A549 treated with DMSO at 1 μM for 4 hours (cell line): ENCODE measurements at places on chromosomes 2 and 18. TPM values are rescaled to one million over a fixed set of nuclear protein-coding genes. Genes with fewer than 3 reads are reported as not detected.

Gene MAPRE3
- total RNA-seq: 12.2 to 14.1 TPM (median 12.4 TPM) in 5 replicates

Gene ANKRD30B
- total RNA-seq: not detected in 5 replicates

Gene IL1A
- 0.05 to 0.47 TPM (median 0.11 TPM) in 5 replicates for total RNA-seq

Gene SULT1C4
- not detected in 5 replicates for total RNA-seq

Gene ZC3H15
- total RNA-seq: 85.3 to 95.7 TPM (median 93.7 TPM) in 5 replicates

Gene WDR33
- 18.7 to 31.5 TPM (median 28.3 TPM) in 5 replicates for total RNA-seq

Gene BOK
- total RNA-seq: 22.6 to 33.2 TPM (median 30.6 TPM) in 5 replicates

Gene TBR1
- 0.01 to 0.11 TPM (median 0.08 TPM) in 3 of 5 replicates, not detected in the others for total RNA-seq

Gene UBR3
- 9.4 to 14.0 TPM (median 11.8 TPM) in 5 replicates for total RNA-seq

Gene KIAA2012
- not detected in 5 replicates for total RNA-seq

Gene PDE1A
- 0.09 to 0.11 TPM (median 0.10 TPM) in 4 of 5 replicates, not detected in the other for total RNA-seq

Gene DTNA
- total RNA-seq: 0.06 to 0.32 TPM (median 0.17 TPM) in 5 replicates

Gene DPY30
- 106 to 119 TPM (median 108 TPM) in 5 replicates for total RNA-seq

Gene CMPK2
- total RNA-seq: 0.87 to 1.6 TPM (median 1.1 TPM) in 5 replicates

Gene KCNIP3
- 0.89 to 2.1 TPM (median 1.6 TPM) in 5 replicates for total RNA-seq
